Aorta (tissue), 5 donors: ENCODE measurements at places on chromosomes 3 and 15. TPM values are rescaled to one million over a fixed set of nuclear protein-coding genes. Genes with fewer than 3 reads are reported as not detected.

TNIK gene
- 11.3 TPM for total RNA-seq

ZNF660 gene
- total RNA-seq = 8.1 TPM

AADACL2 gene
- not detected for total RNA-seq

TLR9 gene
- total RNA-seq = 0.81 TPM

FBXL2 gene
- 21.9 TPM for total RNA-seq

OR5H1 gene
- not detected for total RNA-seq

LRIG1 gene
- 75.7 TPM for total RNA-seq

ARL6 gene
- total RNA-seq = 8.5 TPM

B3GALNT1 gene
- 11.8 TPM for total RNA-seq

C3orf85 gene
- not detected for total RNA-seq

BCL2A1 gene
- 5.1 TPM for total RNA-seq
